CD4-positive, CD25-positive, alpha-beta regulatory T cell (primary cell): ENCODE measurements at places on chromosomes 4 and X.

- DNase-seq = no peak
Measured at GRCh38 chrX:34810916-34811315, 131.7 kb upstream of the FAM47B start.

DNA sequence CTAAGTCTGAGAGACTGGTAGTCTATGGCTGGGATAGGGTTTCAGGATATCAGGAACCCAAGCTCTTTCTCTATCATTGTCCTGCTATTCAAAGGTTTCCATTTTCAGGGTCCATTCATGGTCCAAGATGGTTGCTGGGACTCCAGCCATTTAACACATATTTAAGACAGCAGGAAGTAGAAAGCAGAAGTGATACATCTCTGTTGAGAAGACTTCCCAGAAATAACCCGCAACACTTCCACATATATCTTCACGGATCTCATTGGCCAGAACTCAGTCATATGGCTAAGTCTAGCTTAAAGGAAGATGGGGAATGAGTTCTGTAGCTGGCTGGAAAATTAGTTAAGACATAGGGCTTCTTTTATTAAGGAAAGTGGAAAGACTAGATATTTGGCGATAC, 23.8 kb downstream of the CTSO start:
- no peak for DNase-seq

GRCh38 chr4:128600996-128601871, 208.3 kb upstream of the JADE1 start:
- no peak for DNase-seq

- DNase-seq = no peak
Measured at GRCh38 chr4:101265816-101266172, 81.5 kb downstream of the PPP3CA start.

DNA sequence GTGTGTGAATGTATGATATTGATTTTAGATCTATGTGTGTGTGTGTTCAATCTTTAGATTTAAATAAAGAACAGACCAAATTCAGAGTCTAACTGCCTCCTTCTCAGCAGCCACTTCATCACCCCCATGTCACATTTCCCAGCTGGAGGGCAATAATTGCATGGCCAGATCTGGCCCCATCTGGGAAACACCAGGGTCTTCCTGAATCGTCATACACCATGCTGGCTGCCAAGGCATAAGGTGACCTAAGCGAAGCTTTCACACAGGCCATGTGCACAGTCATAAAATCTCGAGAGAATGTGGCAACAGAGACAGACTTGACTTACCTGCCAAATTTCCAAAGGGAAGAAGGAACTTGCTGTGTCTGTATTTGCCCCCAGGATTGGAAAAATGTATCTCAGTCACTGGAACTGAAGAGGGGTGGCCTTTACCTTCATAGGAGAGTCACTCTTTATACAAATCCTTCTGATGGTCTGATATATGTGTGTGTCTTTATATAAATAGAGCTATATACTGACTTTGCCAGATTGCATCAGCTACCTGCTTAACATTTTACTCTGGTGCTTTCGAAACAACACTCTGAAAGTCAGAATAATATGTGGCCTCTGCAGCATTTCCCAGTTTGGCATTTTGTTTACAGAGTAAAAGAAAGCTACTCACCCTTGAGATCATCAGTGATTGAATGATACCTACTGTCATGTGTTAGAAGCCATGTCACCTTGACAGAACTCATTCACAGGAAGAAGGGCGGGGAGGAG, at the start of gene PLAC1:
Gene PLAC1 (minus strand): TSS at position 470 of the 758 bp plus-strand sequence. CDS start 91,789 bp downstream, outside the sequence.
- DNase-seq = no peak

DNA sequence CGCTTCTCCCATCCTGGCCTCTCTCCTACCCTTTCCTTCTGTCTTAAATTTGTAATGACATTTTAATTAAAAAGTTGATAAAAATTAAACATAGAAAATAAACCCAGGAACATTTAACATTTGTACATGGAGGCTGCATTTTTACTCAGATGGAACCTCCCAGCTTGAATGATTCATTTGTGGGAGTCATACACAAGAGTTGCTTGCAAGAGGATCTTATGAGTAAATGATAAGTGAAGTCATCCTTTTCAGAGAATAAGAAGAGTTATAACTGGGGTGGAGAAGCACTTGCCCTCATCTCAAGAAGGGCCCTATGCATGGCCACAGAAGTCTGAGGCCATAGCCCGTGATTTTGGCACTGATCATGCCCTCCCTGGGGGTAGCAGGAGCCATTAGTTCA, 482.9 kb upstream of the BOD1L1 start:
- DNase-seq = no peak

DNA sequence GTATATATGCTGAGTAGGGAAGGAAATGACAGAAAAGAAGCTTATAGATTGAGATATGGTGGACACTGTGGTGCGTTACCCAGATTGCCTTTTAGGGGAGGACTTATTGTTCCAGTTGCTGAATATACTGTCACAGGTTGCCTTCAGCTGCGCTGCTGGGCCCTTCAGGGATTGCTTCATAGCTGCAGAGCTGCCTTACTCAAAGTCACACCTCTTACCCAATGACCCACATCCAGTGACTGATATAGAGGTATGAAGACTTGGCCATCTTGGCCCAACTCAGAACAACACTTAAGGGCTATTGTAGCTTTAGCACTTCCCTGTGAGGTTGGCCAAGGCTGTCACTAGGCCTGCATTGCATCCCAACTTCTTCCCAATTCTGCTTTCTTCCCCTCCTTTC, 63.4 kb upstream of the TMEM164 start:
- no peak for DNase-seq

GRCh38 chr4:138182838-138183426, 59.2 kb downstream of the SLC7A11 start:
- no peak for DNase-seq

DNA sequence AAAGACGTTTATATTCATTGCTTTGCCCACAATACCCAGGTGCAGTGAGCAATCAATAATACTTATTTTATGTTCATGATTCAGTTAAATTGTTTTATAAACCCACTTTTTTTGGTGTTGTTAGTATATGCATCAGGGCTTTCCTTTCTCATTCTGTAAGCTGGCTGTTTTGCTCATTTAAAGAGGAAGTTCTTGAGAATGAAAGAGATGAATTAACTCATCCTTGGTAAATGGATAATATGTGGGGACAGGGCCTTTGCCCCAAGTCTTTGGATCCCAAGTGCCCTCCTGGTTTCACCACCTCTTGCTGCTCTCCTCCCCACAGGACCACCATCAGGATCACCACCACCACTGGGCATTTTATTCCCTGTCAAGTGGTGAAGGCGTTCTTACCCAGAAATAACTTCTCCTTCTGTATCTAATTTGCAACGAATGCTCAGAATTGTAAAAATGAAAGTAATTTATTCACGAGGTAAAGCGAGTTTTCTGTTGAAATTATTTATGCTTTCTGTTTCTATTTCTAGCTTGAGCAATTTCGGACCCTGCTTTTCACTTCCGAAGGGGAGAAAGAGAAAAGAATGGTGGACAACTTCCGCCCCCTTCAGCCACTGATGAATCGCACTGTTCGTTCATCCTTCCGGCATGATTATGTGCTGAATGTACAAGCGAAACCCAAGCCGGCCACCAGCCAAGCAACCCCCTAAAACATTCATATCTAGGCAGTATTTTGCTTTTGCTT, 8.2 kb upstream of the ZRSR2 start:
- DNase-seq = peak; percentile 53

GRCh38 chr4:47669946-47670345, 167.9 kb downstream of the CORIN start:
- DNase-seq = no peak

DNA sequence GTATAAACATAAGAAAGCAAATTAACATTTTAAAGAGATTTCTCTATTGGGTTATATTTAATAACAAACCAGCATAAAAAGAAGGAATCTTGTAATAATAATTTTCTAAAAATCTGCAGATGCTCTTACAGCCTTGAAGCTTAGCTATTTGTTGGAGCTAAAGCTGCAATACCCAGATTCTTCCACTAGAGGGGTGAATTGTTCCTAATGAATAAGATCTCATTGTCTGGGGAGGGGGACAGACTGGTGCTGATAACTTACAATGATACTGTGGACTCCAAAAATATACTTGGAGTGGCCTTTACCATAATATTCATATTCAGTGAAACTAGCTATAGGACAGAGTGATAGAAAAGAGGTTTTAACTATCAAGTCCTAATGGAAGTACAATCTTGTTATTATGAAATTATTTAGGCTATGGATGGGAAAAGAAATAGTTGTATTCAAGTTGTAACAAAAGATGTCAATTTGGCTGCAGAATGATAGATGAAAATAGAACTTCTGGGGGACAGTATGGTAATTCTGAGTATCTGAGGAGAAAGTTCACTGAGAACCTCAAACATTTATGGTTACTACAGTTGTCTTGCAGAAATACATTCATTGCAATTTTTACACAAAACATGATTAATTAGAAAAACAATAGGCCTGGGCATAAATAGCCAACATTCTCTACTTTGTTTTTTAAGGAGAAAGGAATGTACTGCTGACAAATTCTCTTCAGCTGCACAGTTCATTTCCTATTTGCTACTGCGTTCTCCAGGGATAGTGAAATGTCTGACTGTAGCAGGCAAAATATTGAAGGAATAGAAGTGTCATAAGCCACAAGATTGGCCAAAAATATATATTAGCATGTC, 443.3 kb downstream of the GBA3 start:
- DNase-seq = no peak

- DNase-seq = no peak
Measured at GRCh38 chrX:4925911-4926310, 1212.5 kb upstream of the PRKX start.

DNA sequence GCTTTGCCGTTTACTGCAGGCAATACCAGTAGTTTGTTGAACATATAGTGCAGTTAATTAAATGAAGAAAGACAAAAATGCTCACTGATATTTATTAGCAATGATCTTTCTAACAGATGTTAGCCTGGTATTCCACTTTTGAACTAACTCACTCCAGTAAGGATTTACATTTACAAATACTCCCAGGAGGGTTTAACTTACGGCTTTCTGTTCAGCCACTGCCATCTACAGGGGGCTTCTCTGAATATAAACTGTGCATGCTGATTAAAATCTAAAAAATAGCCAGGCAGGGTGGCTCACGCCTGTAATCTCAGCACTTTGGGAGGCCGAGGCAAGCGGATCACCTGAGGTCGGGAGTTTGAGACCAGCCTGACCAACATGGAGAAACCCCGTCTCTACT, 2.2 kb upstream of the SRD5A3 start:
- no peak for DNase-seq

GRCh38 chr4:16007471-16008095, 44.6 kb upstream of the FGFBP2 start:
- DNase-seq = no peak

- no peak for DNase-seq
Measured at GRCh38 chrX:20500949-20501348, 234.2 kb upstream of the RPS6KA3 start.

DNA sequence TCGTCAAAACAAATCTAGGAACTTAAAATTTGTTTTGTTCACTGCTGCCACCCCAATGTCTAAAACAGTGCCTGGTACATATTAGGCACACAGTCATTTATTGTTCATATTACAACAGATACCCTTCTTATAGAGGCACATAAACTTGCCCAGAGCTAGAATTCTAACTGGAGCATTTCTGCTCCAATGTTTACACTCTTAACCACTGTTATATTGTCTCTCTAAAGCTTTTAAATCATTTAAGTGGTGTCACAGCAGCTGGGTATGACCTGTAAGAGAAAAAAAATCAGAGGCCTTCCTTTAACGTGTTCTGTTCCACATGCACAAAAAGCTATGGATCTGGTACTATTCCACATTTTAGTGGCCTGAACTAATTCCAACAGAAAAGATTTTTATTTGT, 3.0 kb downstream of the UBE2D3 start:
- DNase-seq = no peak

DNA sequence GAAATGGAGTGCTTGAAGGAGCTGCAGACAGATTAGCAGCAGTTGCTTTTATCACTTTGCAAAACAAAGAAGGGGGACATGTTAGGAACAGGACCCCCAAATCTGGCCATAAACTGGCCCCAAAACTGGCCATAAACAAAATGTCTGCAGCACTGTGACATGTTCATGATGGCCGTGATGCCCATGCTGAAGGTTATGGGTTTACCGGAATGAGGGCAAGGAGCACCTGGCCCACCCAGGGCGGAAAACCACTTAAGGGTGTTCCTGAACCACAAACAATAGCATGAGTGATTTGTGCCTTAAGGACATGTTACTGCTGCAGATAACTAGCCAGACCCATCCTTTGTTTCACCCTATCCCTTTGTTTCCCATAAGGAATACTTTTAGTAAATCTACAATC, 79.6 kb upstream of the GC start:
- no peak for DNase-seq

- no peak for DNase-seq
Measured at GRCh38 chr4:153028535-153028934, 92.4 kb downstream of the FHDC1 start.

DNA sequence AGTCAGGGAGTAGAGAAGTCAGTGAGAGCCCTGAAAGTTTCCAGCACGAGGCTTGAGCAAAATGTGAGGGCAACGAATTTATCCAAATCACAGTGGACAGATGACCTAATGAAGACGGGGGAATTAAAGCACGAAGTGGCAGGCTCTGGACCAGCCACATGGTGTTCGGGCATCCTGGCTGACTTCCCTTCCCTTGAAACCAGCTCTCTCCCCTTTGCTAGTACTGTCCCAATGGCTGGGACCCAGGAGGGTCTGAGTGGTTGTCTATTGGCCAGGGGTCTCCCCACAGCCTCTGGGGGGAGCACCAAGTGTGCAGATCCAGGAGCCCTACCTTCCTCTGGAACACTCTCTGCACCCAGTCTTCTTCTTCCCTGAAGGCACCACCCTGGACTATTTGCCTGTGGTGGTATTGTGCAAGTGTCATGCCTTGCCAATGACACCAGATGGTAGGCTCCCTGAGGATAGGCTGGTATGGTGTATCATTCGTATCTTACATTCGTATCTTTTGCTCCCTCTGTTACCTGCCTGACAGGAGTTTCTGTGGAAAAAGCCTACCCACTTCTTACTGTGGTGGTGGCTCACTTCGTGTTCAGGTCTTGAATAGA, 2.1 kb downstream of the APLN start:
- DNase-seq = no peak

DNA sequence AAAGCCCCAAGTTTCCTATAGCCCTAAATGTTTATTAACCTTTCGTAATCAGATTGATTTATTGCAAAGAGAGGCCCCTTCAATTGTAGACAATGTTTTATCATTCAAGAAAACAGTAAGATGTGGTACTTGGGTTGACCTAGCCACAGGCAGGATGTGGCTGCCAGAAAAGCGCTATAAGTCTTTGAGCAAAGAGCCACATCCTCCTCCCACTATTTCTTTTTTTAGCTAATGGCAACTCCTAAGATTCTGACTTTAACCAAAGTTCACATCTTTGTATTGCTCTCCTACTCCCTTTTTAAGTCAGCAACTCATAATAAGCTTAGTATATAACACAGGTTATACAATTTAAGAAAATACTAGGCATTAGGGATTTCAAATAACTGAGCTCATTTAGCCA, 70.7 kb upstream of the PPP3CA start:
- peak; percentile 86 for DNase-seq
